ENCODE measurements at places on chromosomes 5 and 9.
A peak's percentile ranks its signal among the peaks of the same experiment; 100 is the strongest.

- DNase-seq, result peak; percentile 48
Measured at GRCh38 chr9:113454914-113455761, 8.4 kb upstream of the RGS3 start.

DNA sequence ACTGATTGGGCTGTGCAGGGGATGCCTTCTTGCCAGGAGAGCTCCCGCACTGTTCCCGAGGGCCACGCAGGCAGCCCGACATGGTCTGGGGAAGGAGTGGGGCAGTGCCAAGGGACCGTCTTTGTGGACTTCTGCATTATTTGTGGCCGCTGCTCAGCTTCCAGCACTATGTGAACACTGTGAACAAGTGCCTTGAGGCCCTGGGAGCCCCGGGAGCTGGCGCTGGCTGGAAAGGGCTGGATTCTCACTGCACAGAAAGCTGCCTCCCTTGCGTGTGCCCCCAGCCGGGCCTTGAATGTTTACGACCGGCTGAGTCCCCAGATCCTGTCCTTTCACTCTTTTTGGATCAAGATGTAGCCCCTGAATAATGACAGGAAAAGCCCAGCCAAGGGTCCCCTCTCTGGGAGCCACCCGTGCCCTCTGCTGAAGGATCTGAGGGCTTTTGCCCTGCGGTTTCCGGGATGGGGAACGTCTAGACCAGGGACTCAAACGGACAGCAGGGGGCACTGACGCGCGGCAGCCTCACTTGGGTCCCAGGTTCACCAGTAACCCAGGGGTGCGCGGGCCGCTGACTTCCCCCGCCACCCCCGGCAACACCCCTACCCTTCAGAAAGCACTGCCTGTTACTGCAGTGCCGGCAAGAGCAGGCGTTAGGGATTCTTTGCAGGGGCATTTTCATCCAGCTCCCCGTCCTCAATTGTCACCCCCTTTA lies 98.9 kb upstream of the FCN2 start:
- no peak for DNase-seq

GRCh38 chr9:135392511-135392910 lies 87.1 kb upstream of the PPP1R26 start:
- DNase-seq, result no peak

- peak; percentile 80 for DNase-seq
Measured at GRCh38 chr9:136551401-136552116, 5.7 kb upstream of the NOTCH1 start.

GRCh38 chr5:121949885-121950284 lies 11.9 kb upstream of the SRFBP1 start:
- peak; percentile 35 for DNase-seq

DNA sequence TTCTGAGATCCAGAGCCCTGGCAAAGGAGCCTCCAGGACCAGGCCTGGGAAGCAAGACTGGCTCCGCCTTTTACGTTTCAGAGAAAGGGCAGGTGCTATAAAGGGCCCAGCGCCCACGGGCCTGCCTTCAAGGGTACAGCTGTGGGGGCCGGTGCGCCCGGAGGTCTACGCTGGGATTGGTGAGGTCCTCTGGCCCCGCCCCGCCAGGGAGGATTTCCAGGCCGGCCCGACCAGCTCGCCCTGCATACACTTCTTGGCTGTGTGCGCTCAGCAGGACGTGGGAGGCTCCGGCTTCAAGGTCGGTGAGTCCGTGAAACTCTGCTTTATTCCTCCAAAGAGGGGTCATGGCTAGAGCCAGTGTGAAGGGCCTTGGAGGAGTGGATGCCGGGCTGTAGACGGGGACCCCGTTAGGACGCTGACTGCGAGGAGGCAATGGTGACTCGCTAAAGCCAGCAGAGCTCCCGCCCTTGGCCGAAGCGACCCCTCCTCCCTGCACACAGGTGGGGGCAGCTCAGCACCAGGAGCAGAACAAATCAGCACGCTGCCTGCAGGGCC lies at the start of gene CKMT2:
TSS of gene CKMT2 (plus strand) at position 243 of the 555 bp plus-strand sequence. CDS start 17,811 bp downstream, outside the sequence.
- no peak for DNase-seq

- no peak for DNase-seq
Measured at GRCh38 chr5:180154821-180155364, 54.1 kb downstream of the RASGEF1C start.

GRCh38 chr5:61139094-61139873 lies 23.0 kb downstream of the SMIM15 start:
- DNase-seq, result no peak

DNA sequence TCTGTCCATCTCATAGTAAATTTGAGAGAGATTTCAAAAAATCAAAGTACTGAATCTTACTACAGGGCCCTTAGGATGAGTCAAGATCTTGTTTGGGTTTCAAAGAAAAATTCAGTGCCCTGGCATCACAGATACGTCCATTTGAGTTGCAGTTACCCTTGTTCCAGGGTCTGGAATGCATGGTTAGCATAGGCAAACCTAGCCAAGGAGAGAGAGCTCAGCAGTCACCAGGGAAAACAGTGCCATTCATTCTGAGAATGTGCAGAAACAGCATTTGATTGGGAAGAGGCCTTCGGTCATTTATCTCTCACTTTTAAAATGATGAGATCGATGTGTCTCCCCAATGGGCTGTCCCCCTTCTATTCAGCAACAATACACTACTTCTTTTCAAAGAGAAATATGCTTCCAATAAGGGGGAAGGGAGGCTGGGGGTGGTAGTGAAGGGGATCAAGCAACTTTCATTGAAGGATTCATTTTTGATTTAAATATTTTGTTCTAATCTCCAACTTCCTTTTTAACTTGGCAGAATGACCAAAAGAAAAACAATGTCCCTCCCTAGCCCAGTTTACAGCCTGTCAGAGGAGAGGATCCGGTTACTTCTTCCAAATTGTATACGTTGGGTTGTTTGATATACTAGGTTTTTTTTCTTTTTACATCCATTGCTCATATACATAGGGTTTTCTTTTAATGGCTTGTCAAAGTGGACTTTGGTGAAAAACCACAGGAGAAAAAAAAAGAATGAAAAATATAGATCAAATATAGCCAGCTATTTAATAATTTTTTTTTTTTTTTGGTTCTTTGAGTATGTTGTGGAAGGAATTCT lies 491.1 kb downstream of the CCDC171 start:
- DNase-seq, result no peak

DNA sequence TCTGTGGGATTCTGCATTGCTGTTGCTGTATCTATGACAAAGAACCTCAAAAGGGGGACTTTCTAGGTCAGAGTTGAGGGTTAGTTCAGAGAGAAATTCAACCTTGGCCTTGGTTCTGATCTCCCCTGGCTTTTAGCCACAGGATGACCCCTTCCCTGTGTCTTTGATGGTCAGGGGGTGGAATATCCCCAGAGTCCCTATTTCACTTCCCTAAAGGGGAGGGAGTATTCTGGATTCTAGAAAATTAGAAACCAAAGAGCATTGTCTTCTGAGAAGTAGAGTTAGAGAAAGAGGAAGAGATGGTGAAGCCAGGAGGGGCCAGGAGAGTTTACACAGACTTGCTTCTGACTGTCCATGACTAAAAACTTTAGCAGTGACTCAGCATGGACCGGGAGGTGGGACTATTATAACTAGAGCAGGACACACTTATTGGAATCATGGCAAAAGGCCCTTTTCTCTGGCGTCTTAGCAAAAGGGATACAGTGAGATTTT lies 56.2 kb upstream of the LPAR1 start:
- DNase-seq, result no peak

DNA sequence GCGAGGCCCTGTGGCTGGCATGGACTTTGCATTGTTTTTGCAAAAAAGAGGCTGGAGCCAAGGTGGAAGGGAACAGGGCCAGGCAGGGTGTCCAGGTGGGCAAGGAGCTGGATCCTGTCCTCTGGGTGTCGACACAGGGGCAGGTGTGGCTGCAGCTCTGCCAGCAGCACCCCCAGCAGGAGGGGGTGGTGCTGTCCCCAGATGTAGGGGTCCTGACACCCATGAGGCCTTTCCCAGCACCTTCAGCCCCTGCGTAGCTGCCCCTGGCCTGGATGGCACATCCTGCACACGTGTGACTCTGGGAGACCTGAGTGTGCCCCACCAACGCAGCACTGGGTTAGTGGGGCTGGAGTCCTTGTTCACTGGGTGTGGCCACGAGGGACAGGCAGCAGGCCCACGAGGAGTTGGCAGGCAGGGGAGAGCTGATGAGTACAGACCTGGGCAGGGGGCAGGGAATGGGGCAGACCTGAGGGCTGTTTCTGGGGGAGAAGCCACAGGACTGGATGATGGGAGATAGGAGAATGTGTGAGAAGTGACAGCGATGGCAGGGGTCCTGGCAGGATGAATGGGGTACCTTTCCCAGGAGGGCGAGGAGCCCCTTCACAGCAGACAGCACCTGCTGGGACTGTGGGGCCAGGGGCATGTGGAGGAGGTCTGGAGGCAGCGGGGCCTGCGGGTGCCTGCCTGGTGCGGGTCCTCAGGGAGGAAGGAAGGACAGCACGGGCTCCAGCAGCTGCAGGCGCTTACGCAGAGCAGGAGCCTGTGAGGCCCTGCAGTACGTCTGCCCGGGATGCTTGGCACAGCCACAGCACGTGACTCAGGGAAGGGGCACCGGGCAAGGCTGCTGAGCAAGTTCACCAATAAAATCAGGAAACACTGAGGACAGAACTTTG lies 3.6 kb upstream of the RASGEF1C start:
- DNase-seq, result no peak

GRCh38 chr9:110276781-110277180 lies 20.5 kb upstream of the TXN start:
- DNase-seq, result no peak

DNA sequence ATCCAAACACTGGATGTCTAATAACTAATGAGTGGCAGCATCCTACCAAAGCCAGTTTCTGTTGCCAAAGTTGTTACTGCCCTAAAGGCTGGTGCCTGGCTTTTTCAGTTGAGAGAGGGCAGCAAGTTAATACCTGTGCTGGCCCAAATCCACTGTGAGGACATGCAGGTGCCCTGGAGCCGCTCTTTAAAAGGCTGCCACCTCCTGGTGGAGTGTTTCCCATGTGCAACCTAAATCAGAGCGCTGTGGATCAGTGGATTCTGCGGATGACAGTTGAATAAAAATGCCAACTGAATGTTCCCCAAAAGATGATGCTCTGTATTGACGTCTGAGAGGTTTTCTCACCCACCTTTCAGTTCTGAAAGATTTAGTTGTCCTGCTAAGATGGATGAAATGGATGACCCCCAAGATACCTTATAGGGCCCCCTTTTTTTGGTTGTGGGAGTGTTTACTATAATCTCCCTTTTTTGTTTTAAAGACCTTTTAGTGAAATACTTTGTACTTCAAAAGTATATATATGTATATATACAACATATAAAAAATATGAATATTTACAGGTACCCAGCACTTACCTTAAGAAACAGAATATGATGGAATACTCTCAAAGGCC lies 146.4 kb downstream of the EGFLAM start:
- no peak for DNase-seq

DNA sequence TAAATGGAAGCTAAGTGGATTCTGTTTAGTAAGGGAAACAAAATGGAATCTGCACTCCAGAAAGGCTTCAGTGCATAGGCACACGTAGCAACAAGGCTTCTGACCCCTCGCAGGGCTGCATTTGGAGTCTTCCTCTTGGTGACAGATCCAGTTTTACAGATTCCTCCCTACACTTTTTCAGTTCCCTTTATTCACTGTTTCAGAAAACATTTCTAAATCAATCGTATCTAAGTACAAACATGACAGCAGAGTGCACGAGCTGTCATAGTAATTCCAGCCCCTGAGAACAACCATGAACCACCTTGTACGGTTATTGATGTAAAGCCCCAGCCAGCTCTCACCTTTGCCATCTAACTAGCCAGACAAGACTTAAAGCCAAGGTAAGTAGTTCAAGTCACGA lies 491.6 kb downstream of the SEMA5A start:
- DNase-seq, result no peak
